ENCODE measurements at places on chromosomes 11 and 22. TPM values are rescaled to one million over a fixed set of nuclear protein-coding genes. Genes with fewer than 3 reads are reported as not detected.

DNA sequence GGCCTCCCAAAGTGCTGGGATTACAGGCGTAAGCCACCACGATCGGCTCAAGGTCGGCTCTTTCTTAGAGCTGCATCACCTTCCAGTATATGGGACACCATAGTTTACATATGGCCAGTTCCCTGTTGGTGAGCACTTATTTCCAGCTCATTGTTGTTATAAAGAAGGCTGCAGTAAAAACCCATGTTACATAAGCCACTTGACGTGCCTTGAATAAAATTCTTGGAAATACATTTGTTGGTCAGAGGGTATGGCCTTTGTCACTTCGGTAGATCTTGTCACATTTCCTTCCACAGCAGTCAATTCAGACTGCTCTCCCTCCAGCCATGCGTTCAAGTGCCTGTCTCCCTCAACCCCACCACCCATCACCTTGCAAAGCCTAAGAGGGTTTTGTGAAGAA, 92.9 kb downstream of the PRR5L start:
- H3K4me1 ChIP-seq = peaks cover 23% of the 10 kb centered on the region
- no peaks in the 10 kb centered on the region for H3K27me3 ChIP-seq
- H3K4me3 ChIP-seq = no peak overlapping the region
- H3K36me3 ChIP-seq = no peaks in the 10 kb centered on the region

DNA sequence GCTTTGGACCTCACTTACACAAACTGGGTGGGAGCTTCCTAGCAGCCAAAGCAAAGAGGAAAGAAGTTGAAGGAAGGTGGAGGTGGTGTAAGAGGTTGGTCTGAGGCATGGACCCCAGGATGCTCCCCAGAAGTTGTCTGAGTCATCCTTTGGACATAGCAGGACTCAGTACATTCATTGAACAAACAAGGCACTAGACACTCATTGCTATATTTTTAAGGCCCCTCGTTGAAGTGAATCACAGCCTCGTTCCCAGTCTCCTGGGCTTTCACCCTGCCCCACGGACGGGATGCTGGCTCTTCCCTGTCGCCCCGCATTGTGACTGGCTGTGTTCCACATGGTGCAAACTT, 95.9 kb upstream of the FGF3 start:
- H3K27ac ChIP-seq = no peak overlapping the region
- H3K4me3 ChIP-seq = no peak overlapping the region
- no peaks in the 10 kb centered on the region for H3K36me3 ChIP-seq
- H3K27me3 ChIP-seq = peaks cover 27% of the 10 kb centered on the region
- DNase-seq = no peak
- H3K4me1 ChIP-seq = peaks cover 9% of the 10 kb centered on the region

Gene HBG1
- not detected for total RNA-seq

DNA sequence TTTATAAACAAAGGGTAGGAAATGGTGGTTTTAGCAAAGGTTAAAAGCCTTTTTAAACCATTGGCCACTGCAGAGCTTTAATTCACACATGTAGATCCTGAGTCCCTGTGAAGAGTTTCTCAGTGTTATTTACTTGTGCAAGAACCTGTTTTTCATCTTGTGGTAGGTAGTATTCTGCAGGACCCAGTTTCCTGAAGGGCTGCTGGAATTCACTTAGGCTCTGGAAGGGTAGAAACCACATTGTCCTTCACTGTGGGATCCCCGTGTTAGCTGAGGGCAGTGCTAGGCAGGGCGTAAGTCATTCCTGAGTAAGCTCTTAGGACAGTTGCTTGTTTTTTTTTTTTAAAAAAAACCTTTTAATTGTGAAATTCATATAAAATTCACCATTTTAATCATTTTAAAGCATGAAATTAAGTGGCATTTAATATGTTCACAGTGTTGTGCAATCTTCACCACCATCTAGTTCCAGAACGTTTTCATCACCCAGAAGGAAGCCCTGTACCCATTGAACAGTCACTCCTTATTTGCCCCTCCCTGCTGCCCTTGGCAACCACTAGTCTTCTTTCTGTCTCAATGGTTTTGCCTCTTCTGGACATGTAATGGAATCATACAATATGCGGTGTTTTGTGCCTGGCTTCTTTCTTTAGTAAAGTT, 77.7 kb downstream of the C22orf31 start:
- DNase-seq = no peak
- peaks cover 5% of the 10 kb centered on the region for H3K27me3 ChIP-seq
- no peak overlapping the region for H3K4me3 ChIP-seq

Measured in CD4-positive, alpha-beta T cell (primary cell).